Activated T-cell treated with anti-CD3 and anti-CD28 coated beads, Interleukin-2, amount 50 U/mL, for 72 hours (primary cell): ENCODE measurements at places on chromosomes 3 and 15. TPM values are rescaled to one million over a fixed set of nuclear protein-coding genes. Genes with fewer than 3 reads are reported as not detected.

DNA sequence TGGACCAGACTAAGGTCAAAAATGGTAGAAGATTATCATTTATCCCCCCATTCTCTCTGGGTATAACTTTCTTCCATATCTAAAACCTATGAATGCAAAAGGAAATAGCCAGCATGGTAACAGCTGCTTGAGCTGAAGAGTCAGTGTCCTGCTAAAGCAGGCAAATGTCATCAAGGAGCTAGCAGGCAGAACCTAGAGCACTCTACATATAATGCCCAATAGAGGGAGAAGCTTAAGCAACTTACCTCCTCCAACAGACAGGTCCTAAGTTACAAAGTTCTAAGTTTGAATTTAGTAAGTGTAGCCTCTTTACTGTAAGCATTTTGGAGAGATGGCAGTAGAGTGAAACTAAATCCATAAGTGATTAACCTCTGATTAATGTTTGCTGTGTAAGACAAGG, 7.7 kb downstream of the RAF1 start:
- H3K27ac ChIP-seq: peak overlapping the region; percentile 86
- peak overlapping the region; percentile 28 for H3K4me3 ChIP-seq
- no peaks in the 10 kb centered on the region for H3K27me3 ChIP-seq
- peaks cover 3% of the 10 kb centered on the region for H3K36me3 ChIP-seq
- H3K4me1 ChIP-seq: peaks cover 69% of the 10 kb centered on the region

DNA sequence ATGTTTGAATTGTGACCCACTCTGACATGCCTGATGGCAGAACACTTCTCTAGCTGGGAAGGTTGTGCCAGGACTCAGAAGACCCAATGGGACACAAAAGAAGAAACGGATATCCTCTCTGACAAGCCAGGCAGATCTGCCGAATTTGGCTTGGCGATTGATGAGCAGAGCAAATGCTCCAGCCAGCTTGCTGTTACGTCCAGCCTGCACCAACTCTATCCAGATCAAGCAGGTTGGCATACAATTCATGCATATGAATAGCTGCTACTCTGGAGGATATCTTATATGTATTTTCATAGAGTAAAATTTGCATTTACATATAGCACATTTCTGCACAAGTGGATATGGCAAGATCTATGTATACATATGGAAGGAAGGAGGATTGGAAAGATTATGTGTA, 102.8 kb downstream of the PEX5L start:
- no peaks in the 10 kb centered on the region for H3K36me3 ChIP-seq
- peaks cover 9% of the 10 kb centered on the region for H3K27me3 ChIP-seq
- H3K27ac ChIP-seq: no peak overlapping the region
- H3K4me3 ChIP-seq: no peak overlapping the region
- no peak for DNase-seq
- H3K4me1 ChIP-seq: no peaks in the 10 kb centered on the region

GRCh38 chr15:40499931-40500330, 29.1 kb downstream of the CHST14 start:
- no peaks in the 10 kb centered on the region for H3K36me3 ChIP-seq
- H3K27ac ChIP-seq: no peak overlapping the region
- DNase-seq: no peak
- no peak overlapping the region for H3K4me3 ChIP-seq
- H3K27me3 ChIP-seq: peaks cover 27% of the 10 kb centered on the region

GRCh38 chr3:134267996-134268395, 17.3 kb upstream of the RYK start:
- H3K36me3 ChIP-seq: no peaks in the 10 kb centered on the region
- H3K4me1 ChIP-seq: no peaks in the 10 kb centered on the region

- peaks cover 27% of the 10 kb centered on the region for H3K27me3 ChIP-seq
- no peaks in the 10 kb centered on the region for H3K36me3 ChIP-seq
- no peak overlapping the region for H3K27ac ChIP-seq
- no peak overlapping the region for H3K4me3 ChIP-seq
These were observed 9.9 kb downstream of the AHSG start for GRCh38 chr3:186622651-186623310.

DNA sequence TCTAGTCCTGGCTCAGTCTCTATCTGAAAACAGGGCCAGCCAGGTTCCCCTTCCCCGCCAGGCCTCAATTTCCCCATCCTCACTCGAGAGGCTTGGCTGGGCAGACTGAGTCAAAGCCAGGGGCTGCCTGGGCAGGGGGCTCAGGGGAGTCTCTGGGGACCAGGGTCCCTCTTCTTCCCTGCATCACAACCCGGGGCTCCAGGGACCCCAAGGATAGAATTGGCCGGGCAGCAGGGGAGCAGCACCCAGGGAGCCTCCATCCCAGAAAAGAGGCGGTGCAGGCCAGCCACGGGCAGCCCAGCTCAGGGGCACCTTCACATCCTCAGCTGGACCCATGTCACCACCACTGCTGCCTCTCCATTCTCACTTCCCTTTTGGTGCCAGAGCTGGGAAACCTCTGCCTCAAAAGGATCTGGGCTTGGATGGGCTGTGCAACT, 13.3 kb upstream of the PLXND1 start:
- H3K36me3 ChIP-seq: no peaks in the 10 kb centered on the region
- no peaks in the 10 kb centered on the region for H3K27me3 ChIP-seq
- DNase-seq: no peak

DNA sequence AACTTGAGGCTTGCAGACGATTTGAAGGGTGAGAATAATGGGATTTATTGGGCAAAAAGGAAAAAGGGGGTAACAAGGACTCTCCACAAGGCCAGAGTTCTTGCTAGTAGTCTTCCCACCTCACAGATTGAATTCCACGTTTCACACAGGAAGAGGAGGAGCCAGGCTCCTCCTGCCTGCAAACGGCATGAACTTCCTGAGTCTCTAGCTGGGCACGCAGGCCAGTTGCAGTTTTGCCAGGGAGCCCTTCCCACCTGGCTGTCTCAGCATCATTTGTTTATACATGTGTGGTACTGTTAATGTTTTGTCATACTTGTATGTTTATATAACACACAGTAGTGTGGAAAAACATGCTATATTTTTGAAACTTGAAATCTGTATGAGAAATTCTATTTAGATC, 155.0 kb downstream of the NLGN1 start:
- H3K27me3 ChIP-seq: no peaks in the 10 kb centered on the region
- no peak for DNase-seq
- H3K4me1 ChIP-seq: no peaks in the 10 kb centered on the region
- H3K27ac ChIP-seq: no peak overlapping the region
- no peak overlapping the region for H3K4me3 ChIP-seq

GRCh38 chr15:32119694-32120330, 89.5 kb downstream of the CHRNA7 start:
- H3K27ac ChIP-seq: no peak overlapping the region
- H3K4me1 ChIP-seq: no peaks in the 10 kb centered on the region
- H3K4me3 ChIP-seq: no peak overlapping the region

DNA sequence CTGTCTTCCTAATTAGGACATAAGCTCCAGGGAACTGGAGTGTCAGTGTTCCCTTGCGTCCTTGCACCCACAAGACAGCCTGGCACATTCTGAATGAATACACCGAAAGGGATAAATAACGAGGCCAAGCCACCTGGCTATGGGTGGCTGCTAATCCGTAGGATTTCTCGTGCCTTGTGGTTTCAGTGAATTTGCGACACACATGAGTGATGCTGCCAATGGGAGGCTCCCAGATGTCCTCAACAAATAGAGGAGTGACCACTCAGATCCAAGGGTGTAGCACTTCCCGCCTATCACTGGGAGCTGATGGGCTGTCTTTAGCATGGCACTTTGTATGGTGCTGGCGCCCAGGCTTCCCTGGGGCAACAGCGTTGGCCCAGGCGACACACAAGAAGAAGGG, 43.4 kb downstream of the APBA2 start:
- no peak overlapping the region for H3K4me3 ChIP-seq
- no peak for DNase-seq
- H3K4me1 ChIP-seq: peaks cover 25% of the 10 kb centered on the region
- no peaks in the 10 kb centered on the region for H3K36me3 ChIP-seq

DNA sequence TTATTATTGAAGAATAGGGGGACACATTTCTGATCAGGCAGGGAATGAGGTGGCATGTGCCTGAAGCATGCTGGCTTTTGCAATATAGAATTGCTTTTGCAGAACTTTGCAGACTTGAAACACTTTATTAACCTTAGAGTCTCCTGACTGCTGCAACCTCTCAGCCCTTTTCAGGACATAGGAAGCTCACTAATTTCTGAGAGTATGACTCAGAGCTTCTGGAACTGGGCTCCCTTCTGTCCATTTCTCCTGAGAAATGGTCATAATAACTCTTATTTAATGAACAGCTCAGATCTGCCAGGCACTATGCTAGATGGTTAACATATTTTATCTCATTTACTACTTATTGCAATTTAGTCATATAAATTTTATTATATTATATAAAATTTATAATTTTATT, 38.6 kb upstream of the DGKG start:
- H3K27me3 ChIP-seq: peaks cover 25% of the 10 kb centered on the region
- no peak for DNase-seq
- no peaks in the 10 kb centered on the region for H3K36me3 ChIP-seq
- no peaks in the 10 kb centered on the region for H3K4me1 ChIP-seq
- no peak overlapping the region for H3K4me3 ChIP-seq

DNA sequence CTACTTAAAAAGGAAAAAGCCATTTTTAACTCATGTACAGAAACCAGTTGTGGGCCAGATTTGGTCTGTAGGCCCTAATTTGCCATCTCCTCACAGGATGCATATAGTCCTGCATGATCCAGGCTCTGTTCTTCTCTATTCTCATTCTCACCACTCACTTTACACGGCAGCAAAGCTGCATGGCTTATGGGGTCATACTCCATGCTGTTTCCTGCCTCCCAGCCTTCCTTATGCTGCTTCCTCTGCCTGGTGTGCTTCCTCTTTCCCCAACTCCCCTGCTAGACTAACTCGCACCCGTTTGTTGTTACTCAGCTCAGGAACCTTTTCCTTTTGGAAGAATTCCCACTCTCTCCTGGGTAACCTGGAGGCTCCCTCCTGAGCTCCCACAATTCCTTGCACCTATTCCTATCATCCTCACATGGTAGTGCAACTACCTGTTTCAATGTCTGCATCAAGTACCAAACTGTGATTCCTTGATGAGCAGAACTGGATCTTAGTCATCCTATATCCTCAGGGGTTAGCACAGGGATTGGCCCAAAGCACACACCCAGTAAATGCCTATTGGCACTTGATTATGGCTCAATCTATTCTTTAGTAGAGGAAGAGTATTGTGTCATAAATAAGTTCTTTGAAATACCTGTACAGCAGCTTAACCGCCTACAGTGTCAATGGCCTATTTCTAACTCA, 172.1 kb upstream of the MITF start:
- no peaks in the 10 kb centered on the region for H3K4me1 ChIP-seq
- no peak overlapping the region for H3K4me3 ChIP-seq
- H3K36me3 ChIP-seq: no peaks in the 10 kb centered on the region
- no peak overlapping the region for H3K27ac ChIP-seq
- DNase-seq: no peak

GABRA5 gene
- not detected for total RNA-seq

- no peak overlapping the region for H3K4me3 ChIP-seq
- H3K36me3 ChIP-seq: no peaks in the 10 kb centered on the region
- no peak for DNase-seq
These were observed 34.5 kb downstream of the MGLL start for GRCh38 chr3:127787571-127788365.

DNA sequence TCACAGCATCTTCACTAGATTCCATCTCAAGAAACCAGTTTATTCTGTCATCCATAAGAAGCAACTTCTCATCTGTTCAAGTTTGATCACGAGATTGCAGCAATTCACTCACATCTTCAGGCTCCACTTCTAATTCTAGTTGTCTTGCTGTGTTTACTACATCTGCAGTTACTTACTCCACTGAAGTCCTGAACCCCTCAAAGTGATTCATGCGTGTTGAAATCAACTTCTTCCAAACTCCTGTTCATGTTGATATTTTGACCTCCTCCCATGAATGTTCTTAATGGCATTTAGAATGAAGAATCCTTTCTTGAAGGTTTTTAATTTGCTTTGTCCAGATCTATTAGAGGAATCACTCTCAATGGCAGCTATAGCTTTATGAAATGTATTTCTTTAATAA, 287.6 kb upstream of the TBL1XR1 start:
- no peak overlapping the region for H3K27ac ChIP-seq
- DNase-seq: no peak
- H3K4me3 ChIP-seq: no peak overlapping the region
- H3K36me3 ChIP-seq: no peaks in the 10 kb centered on the region

DNA sequence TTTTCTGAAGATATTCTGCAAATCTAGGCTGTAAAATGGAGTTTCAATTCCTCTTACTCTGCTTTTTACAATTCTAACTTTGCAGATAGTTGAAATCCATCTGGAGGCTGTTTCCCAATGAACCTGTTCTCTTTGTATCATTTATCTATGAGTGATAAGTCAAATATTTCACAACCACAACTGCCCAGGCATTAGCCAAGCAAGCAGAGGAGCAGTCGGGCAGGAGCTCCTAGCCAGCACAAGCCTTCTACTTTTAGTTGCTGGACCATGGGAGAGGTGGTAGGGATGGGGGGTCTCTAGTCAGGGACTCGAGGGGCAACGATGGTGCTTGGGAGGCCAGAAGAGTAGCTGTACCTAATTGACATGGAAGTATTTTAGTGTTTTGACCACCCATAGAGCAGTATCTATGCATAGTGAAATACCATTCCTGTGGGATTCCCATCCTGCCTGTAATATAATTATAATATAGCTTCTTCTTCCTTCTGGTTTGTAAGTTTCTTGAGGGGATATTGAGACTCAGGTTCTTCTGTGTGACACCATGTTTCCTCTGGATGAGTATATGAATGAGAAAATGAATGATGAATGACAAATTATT, 353.5 kb upstream of the IL12A start:
- no peaks in the 10 kb centered on the region for H3K4me1 ChIP-seq
- H3K4me3 ChIP-seq: no peak overlapping the region
- no peak for DNase-seq
- peaks cover 7% of the 10 kb centered on the region for H3K27me3 ChIP-seq

GRCh38 chr3:148079370-148079769, 618.3 kb upstream of the AGTR1 start:
- H3K4me1 ChIP-seq: no peaks in the 10 kb centered on the region
- no peaks in the 10 kb centered on the region for H3K27me3 ChIP-seq
- DNase-seq: no peak
- no peak overlapping the region for H3K4me3 ChIP-seq
- no peak overlapping the region for H3K27ac ChIP-seq

- no peak overlapping the region for H3K27ac ChIP-seq
- H3K36me3 ChIP-seq: no peaks in the 10 kb centered on the region
- no peak for DNase-seq
- no peaks in the 10 kb centered on the region for H3K4me1 ChIP-seq
These were observed 17.3 kb upstream of the STAC start for GRCh38 chr3:36362973-36363372.

ERICH6 gene
- total RNA-seq: not detected

GRCh38 chr3:104628185-104628789, 738.4 kb upstream of the ALCAM start:
- H3K4me3 ChIP-seq: no peak overlapping the region
- no peaks in the 10 kb centered on the region for H3K4me1 ChIP-seq
- H3K27me3 ChIP-seq: peaks cover 8% of the 10 kb centered on the region
